Hepatic stellate cell (primary cell): ENCODE measurements at places on chromosomes 13 and 19.
A peak's percentile ranks its signal among the peaks of the same experiment; 100 is the strongest.

GRCh38 chr19:55325172-55325571 is at the start of gene TMEM150B:
Gene TMEM150B (minus strand): TSS chr19:55325341. CDS start chr19:55321036, 4,305 bp downstream.
- DNase-seq, result no peak

GRCh38 chr13:80374444-80374843 is 33.5 kb upstream of the SPRY2 start:
- no peak for DNase-seq

GRCh38 chr19:41877916-41878905 is 1.1 kb downstream of the CD79A start:
- DNase-seq, result no peak

GRCh38 chr19:52646571-52647217 is 8.5 kb upstream of the ZNF83 start:
- DNase-seq, result no peak

GRCh38 chr19:13834244-13835069 is 39.2 kb downstream of the ZSWIM4 start:
- no peak for DNase-seq

DNA sequence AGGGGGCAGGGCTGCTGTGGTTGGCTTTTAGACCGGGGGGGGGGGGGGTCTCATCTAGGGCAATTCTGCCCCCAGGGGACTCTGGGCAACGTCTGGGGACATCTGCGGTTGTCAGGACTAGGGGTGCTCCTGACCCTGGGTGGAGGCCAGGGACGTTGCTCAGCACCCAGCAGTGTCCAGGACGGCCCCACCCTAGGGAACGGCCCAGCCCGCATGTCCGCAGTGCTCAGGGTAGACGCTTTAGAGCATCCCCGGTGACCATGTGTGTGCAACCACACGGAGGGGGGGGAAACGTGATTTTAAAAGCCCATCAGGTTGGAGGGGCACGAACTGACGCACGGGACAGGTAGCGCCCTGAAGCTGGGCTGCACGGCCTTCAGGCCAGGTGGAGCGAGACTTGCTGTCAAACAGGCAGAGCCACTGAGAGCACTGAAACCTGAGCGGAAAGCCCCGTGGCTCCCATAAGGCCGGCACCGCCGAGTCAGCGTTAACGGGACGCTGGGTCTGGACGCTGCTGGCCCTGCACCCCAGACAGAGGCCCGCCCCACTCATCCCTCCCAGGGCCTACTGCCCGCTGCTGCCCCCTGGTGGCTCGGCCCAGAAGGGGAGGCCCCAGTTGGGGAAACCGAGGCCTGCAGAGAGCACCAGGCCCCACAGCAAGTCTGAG is 8.3 kb downstream of the CACTIN start:
- DNase-seq, result peak; percentile 95

DNA sequence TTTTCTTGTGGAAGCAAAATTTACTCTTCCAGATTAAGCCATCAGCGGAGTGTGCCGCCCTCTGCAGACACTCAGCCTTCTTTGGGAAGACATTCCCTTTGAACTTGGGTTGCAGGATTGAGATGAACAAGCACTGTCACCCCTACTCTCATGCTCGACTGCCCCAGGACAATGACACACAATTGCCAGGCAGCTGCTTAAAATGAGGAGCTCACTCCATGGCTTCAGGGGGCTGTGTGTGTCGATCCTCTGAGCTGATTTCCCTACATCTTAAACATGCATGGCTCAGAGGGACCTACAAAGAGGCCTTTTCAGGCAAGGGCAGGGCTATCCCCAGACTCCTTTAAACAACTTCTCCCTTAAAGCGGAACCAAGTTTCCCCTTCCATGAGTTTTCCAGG is 107.5 kb upstream of the MBNL2 start:
- DNase-seq, result no peak

DNA sequence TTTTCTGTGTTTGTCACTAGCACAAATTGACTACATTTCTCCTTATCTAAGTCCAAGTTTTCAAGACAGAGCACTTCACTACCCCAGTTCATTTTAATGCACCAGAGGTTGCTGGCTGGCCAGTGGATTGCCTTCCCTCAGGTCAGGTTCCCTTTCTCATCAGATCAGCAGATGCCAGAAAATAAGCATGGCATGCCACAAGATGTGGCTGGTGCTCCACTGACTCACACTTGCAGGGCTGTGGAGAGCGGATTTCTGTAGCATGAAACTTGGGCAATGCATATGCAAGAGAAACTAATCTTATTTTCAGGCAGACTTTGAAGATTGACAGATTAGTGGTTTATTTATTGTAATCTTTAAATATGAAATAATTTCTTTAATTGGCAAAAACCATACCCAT is 79.5 kb downstream of the RUBCNL start:
- no peak for DNase-seq

DNA sequence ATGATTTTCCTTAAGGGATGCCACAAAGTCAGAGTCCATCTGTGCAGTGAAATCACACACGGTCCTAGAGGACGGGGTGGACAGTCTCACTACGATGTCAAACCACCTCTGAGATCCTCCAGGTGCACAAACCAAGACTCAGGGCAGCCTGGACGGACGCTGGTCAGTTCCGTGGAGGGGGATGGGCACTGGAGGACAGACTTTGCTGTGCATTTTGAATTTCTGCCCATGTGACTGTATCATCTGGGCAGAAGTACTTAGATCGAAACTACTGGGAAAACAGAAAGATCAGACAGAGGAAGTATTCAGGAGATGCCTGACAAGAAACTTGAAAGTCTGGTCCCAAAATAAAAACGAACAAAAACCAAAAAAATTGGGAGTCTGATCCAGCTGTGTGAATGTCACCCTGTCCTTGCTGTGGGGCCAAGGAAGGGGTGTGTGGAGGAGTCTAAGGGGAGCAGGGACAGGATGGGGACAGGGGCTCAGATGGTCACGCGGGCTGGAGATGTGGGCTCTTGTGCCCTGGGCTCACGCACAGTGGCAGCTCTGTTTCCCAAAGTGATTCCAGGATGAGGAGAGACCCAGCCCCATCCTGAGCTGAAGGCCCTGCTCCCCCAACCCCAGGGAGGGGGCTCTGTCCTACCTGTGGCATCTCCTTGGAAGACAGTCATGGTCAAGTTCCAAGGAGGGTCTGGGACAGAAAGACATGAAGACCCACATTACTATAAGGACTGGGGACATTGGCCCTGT is 1.5 kb downstream of the SIGLEC8 start:
- no peak for DNase-seq

GRCh38 chr19:46685189-46685588 is 24.2 kb upstream of the DACT3 start:
- DNase-seq, result no peak
